Cardiac muscle cell (in vitro differentiated cells and primary cell): ENCODE measurements at places on chromosomes 5 and 9. TPM values are rescaled to one million over a fixed set of nuclear protein-coding genes. Genes with fewer than 3 reads are reported as not detected.

DNA sequence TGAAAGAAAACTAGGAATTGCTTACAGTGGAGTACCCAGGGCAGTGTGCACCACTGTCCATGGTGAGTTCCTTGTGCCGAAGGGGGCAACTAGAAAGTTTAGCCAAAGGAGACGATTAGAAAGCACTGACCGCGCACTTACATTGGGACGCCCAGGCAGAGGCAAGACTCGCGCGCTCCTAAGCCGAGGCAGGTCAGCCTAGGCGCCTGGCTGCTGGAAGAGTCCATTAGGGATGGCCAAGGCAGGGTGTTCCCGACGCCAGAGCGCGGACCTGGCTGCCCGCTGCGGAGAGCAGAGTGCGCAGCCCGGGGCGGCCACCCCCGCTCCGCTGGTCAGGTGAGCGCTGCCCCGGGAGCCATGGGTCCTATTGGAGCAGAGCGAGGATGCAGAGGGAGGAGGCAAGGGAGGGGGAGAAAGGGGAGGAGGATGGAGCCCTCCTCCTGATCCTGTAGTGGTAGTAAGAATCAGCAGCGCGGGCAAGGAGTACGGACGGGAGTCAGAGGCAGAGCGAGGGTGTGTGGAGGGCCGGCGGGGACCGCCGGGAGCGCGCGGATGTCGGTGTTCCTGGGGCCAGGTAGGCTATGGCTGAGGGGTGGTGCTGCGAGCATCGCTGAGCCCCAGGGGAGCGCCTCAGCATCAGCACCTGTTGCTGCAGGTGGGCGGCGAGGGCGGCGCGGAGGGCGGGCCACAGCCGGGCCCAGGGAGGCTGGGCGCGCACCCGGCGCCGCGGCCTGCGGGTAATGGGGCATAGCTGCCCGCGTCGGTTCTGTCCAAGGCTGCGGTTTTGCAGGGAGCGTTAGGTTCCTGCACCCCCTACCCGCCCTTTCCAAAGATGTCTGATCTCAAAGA is at the start of gene ADGRV1:
ADGRV1 (plus strand) TSS at position 454 of the 849 bp plus-strand sequence; CDS start at position 553, 99 bp downstream.
- DNase-seq: peak; percentile 95

GRCh38 chr5:17004441-17005106 is 68.5 kb upstream of the MYO10 start:
- DNase-seq: no peak

DNA sequence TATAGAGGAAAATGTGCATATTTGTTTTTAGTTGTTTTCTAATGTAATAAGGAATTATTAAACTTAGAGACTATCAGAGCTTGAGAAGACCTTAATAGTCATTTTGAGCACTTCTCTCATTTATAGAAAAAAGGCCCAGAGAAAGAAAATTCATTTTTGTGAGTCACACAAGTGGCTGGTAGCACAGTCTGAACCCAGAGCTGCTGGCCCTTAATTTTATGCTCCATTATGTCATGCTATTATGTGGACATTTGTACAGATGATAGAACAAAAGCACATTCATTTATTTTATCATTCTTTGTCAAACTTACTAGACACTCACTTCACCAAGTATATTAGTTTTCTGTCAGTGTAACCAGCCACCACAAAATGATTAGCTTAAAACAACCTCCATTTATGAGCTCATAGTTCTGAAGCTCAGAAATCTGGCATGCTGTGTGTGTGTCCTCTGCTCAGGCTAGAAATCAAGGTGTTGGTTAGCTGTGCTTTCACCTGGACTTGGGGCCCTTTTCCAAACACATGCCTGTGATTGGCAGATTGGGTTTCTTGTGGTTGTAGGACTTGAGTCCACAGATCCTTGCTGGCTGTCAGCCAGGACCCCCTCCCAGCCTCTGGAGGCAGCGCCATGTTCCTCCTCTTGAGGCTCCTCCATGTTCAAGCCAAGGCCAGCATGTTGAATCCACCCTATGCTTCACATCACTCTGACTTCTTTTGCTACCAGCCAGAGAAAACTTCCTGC is 188.9 kb downstream of the ARHGAP26 start:
- DNase-seq: no peak

GRCh38 chr9:124797343-124798103 is 20.6 kb downstream of the OLFML2A start:
- DNase-seq: no peak

Gene SPINK13
- 0.59 TPM in 1 of 2 replicates, not detected in the other for polyA plus RNA-seq
